ENCODE measurements at places on chromosomes 2 and 18.

DNA sequence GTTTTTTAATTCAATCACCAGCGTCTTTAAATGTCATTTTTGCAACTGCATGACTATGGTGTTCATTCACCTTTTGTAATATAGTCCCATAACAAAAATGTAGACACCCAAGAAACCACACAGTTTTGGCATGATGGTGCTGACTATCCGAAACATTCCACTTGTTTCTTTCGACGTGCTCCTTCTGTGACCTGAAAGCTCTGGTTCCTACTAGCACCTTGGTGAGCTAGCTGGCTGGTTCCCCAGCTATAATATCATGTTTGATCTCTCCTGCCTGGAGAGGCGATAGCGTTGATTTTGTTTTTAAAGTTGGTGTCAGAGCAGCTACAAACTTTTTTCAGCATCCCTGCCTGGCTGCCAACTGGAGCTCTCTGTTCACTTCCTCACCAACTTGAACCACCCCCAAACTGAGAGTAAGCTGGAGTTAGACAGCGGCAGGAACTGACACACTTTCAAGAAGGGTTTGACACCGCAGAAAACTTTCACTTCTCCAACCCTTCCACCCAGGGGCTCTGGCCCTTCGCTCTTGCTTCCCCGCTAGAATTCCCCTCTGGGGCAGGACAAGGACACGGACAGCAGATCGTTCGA, 1.1 kb downstream of the ATAD2B start:
- DNase-seq: peak; percentile 73

- no peak for DNase-seq
Observed at GRCh38 chr2:110993557-110994231, 127.0 kb upstream of the BCL2L11 start.

GRCh38 chr2:145185696-145186095, 665.8 kb upstream of the ZEB2 start:
- DNase-seq: no peak

- peak; percentile 61 for DNase-seq
Observed at GRCh38 chr18:25832001-25832604, 258.3 kb downstream of the SS18 start.

GRCh38 chr18:79524181-79525078, 128.7 kb downstream of the NFATC1 start:
- DNase-seq: no peak

GRCh38 chr2:169822036-169822435, 2.7 kb downstream of the METTL5 start:
- no peak for DNase-seq

DNA sequence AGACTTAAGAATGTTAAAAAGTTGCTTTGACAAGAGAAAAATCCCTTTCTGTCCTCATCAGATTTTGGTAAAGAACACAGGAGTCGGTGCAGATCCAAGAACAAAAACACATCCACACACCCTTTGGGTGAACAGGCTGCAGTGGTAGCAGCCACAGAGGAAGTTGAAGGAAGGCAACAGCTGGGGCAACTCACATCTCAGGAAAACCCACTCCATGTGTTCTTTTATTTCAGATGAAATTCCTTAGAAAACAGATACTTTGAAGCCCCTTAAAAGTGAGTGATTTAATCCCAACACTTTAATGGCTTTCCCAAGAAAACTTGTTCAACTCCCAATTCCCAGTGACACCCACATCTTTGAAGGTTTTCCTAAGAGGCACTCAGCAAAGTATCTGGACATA, 271.3 kb downstream of the ICOS start:
- no peak for DNase-seq

DNA sequence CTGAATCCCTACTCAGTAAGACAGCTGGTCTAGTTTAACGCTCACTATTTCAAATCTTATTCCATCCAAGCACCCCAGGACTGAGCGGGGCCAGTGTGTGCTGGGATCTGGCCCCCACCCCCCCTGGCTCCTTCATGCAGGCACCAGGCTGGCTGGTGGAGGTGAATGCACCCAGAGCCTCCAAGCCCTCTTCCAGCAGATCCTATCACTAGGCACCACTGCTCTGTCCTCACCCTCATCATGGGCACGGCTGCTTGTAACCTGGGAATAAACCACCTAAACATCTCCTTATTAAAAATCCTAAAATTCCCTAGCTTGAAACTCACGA, 194.3 kb downstream of the ARL4C start:
- no peak for DNase-seq

- peak; percentile 89 for DNase-seq
Observed at GRCh38 chr2:212979799-212980198, 171.6 kb downstream of the IKZF2 start.

DNA sequence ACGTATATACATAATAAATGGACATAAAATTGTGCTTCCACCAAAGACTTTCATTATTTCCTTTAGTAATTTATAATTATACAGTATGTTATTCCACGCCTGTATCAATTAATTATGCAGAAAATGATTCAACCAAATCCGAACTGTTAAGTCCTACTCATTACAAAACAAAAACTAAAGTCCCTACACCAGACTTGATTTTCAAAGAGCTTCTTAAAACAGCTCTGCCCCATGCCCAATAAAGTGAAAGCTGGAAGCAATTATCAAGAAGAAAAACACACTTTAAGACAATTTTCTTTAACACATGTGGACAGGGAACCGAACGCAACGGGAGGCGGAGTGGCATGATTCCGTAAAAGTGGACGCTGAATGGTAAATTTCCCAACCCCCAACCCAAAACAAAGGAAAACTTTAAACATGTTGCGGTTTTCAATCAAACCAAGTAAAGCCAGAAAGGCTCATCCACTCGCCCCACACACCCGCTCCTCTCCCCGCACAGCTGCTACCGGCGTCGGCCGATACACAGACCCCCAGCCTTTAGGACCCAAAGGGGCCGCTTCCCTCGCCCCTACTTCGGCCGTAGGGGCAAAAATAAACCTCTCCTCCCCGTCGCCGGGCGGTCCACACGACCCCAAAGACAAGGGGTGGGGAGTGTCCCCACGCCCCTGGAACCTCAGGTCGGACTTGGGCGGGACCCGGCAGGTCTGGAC, 705 bp downstream of the YES1 start:
- no peak for DNase-seq

DNA sequence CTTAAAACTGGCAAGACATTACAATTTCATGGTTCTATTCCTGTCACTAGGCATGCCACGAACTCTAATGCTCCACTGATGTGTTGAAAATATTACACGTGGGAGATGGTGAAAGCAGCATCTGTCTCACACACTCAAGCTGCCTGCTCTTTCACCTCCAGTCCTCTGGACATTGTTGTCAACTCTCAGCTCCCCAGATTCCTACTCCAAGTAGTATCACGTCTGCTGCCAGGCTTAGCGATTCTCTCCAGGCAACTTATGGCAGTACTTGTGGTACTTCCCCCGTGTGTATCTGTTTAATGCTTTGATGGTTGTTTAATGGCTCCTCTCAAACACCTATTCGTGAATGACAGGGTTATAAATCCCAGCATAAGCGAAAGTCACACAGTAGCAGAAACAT, 103.8 kb downstream of the TMEFF2 start:
- peak; percentile 5 for DNase-seq

- no peak for DNase-seq
Observed at GRCh38 chr2:47772343-47772742, 10.6 kb upstream of the MSH6 start.

DNA sequence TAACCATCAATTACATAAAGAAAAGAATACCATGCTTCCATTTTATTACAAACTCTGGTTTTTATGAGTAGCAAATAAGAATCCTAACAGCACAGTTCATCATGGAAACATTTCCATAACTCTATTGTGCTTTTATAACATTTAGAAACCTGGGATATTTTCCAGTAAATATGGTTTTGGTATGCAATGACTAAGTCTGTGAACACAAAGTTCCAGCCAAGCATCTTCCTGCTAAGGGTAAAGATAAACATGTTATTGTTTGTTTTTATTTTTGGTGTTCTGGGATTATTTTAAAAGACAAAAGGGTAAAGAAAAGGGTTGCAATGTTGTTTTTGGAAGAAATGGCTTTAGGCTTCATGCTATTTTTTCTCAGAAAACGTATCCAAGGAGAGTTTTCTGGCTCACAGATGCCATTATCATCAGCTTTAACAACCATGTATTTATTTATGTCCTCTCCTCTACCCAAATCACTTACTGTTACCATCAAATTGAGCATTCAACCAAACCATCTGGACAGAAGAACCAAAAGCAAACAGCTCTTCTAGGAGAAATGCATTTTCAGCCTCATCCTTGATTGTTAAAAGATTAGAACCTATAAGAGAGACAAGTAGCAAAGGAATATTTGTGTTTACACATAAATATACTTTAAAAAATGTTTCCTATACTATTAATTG, 116.0 kb downstream of the PLA2R1 start:
- no peak for DNase-seq

DNA sequence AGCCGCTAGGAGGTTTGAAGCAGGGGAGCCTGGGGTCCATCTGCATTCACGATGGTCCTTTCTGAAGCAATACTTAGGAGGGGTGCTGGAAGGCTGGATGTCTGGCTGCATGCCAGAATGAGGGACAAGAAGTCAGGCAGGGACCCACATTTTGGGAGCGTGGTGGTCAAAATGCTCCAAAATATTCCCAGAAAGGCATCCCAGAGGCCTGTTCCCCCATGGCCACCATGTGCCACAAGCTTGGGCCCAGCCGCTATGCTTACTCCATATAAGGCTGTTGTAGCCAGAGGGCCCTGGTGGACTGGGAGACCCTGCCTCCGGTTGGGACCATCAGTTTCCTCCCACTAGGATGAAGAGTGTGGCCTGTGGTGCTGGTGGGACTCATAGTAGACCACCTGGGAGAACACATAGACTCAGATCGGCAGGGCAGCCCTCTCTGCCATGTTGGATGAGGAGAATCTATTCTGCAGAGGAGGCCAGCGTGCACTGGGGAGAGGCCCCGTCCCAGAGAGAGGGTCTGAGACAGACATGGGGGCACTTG, 3.6 kb upstream of the PROM2 start:
- no peak for DNase-seq

DNA sequence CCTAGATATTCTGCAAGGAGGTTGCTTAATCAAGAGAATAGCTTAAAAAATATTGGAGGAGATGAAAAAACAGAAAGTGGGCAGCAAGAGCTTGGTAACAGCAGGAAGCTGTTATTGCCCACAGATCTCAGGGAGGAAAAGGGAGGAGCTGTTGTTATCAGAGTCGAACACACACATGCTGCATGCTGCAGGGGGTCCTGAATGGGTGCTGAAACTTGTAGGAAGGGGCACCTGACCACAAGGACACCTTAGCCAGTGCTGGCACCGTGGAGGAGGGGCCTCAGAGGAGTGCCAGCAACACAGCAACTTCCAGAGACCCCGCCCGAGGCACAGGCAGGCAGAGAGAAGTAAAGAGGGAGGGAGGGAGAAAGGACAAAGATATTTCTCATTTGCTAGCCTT, 332.9 kb downstream of the SOCS6 start:
- DNase-seq: peak; percentile 11

- DNase-seq: no peak
Observed at GRCh38 chr2:41886757-41887156, 161.1 kb upstream of the PKDCC start.

DNA sequence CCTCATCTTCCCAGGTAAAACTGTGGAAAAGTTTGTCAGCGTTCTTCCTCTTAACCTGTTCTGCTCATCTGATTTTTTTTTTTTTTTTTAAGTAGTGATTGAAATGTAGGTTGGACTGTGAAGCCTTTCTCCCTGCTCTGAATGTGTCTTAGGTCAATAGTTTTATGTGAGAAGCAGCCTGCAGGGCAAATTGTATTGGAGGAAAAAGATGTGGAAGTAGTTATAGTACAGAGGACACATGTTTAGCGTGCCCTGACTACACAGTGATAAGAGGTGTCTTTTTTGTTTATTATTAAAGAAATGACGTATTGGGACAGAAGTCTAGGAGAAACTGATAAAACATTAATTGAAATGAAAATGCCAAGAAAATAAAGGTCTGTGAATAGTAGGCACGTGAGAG, 1.5 kb downstream of the MTA3 start:
- no peak for DNase-seq

- DNase-seq: peak; percentile 93
Observed at GRCh38 chr2:234881413-234882241, 70.2 kb upstream of the SH3BP4 start.

- DNase-seq: peak; percentile 76
Observed at GRCh38 chr2:217918308-217919024, 84.3 kb downstream of the TNS1 start.

- no peak for DNase-seq
Observed at GRCh38 chr18:58257461-58257860, 213.4 kb downstream of the NEDD4L start.

GRCh38 chr2:72917138-72917876, at the start of gene EMX1:
Gene EMX1, plus strand, starts transcription at chr2:72917519. Its CDS starts 334 bp downstream, at chr2:72917853.
- DNase-seq: peak; percentile 93

DNA sequence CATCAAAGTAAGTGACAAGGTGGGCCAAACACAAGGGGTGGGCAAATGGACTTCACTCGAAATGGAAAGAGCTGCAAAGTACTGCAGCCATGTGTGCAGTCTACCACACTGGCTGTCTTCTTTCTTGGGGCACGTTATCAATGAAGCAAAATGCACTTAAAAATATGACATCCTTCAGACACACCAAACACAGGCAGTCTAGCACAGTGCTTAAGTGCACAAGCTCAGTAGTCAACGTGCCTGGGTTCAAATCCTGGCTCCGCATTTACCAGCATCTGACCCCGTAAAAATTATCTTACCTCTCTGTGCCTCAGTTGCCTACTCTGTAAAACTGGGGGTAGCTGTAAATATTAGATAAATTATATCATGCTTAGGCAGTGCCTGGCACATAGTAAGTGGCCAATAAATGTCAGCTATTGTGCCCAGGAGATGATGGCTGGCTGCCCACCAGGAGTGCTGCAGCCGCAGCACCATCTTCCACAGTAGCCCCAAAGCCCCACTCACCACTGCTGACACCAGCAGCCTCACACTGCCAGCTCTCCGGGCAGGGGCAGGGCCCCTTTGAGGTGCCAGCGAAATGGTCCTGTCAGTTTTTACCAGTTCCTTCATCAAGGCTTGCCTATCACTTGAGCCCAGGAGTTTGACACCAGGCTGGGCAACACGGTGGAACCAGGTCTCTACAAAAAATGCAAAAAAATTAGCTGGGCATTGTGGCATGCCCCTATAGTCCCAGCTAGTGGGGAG, 121.8 kb upstream of the SLC1A4 start:
- DNase-seq: no peak

GRCh38 chr2:239793836-239794235, 231.3 kb downstream of the NDUFA10 start:
- DNase-seq: no peak

- DNase-seq: peak; percentile 70
Observed at GRCh38 chr2:63880625-63881024, 38.9 kb downstream of the UGP2 start.

Measured in mesendoderm (in vitro differentiated cells).